IPS-NIHi11 (cell line): ENCODE measurements at places on chromosomes 5 and 9.

GRCh38 chr9:18358325-18358724, 115.6 kb upstream of the ADAMTSL1 start:
- no peak for DNase-seq

DNA sequence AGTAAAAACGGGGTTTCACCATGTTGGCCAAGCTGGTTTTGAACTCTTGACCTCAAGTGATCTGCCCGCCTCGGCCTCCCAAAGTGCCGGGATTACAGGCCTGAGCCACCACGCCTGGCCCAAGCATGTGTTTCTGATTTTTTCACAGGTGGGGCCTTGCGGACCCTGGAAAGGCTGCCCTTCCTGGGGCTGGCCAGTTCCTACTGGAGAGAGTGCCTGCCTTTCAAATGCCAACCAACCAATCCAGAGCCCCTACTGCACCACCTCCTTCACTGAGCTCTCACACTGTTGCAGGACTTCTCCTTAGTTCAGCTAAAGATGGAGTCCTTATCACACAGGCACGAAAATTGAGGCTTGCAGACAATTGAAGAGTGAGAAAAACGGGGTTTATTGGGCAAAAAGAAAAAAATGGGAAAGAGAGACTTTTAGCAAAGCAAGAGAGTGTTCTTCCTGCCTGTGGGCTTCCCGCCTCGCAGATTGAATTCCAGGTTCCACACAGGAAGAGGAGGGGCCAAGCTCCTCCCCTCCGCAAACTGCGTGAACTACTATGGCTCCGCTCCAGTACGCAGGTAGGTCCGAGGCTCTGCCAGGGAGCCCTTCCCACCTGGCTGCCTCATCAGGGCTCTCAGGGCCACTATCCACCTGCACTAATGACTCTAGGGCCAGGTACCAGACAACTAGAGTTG, 8.3 kb upstream of the CMBL start:
- peak; percentile 26 for DNase-seq

DNA sequence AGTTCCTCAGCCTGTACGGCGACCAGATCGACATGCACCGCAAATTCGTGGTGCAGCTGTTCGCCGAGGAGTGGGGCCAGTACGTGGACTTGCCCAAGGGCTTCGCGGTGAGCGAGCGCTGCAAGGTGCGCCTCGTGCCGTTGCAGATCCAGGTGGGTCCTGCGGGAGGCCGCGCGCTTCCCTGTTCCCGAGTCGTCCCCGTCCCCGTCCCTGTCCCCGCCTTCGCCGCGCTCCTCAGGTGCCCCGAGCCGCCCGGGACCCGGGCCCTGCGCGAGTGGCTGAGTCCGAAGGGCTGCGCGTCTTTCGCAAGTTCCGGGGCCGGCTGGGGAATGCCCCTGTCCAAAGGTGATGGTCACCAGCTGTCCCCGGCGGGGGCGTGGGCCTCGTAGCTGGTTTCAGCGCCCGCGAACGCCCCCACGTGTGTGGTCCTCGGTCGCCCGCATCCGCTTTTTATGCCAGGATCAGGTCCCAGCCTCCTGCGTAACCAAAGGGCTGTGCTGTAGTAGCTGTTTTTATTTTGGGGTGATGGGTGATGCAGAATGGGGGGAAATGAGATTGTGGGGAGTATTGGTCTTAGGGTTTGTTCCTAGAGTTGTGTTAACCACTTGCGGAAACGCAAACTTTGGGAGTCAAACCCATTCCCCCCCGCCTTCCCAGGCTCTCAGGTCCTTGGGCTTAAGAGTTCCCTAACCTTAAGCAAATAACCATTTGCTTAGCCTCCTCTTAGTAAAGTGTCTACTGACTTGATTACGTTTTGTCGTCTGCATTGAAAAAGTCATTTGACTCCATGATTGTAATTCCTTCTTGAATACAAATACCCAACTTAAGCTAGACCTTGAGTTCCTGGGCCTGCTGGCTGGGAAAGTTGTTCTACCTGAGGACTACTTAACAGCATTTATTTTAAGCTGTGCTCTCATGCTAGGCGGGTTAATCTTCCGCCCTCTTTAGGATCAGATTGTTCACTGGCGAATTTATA, 663 bp downstream of the ISOC1 start:
- peak; percentile 35 for DNase-seq

- no peak for DNase-seq
Observed at GRCh38 chr5:148401604-148402003, 17.8 kb downstream of the FBXO38 start.

GRCh38 chr9:33737811-33738606, 57.4 kb upstream of the PRSS3 start:
- peak; percentile 73 for DNase-seq

DNA sequence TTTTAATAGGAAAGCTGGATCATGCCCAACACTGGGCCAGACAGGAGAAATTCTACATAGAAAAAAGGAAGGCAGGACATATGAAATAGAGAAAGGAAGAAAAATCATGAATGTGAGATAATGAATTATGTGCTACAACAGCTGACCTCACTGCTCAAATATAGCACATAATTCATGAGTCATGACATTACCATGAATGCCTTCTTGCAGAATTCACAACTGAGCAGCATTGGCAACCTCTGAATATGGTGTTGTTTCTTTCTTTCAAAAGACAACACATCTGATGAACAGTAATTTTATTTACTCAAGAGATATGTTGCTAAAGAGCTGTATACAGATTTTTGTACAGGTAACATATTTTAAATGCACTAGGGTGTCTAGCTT, 34.4 kb downstream of the APBA1 start:
- DNase-seq = no peak

DNA sequence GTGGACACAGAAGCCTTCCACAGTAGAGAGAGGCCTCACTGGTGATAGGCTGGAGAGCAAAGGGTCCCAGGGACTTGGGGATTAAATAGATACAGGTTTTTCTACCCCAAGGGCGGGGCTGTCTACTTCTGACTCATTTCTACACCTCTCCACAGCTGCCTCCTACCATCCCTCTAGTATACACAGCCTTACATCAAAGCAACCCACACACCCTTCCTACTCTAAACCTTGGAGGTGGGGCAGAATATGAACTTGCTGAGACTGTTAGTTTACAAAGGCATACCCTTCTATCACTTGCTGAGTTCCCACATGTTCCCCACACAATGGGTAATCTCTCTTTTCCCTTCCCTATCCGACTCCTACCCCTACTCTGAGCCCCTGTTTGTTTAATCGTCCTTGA, 19.9 kb upstream of the PCA3 start:
- no peak for DNase-seq

GRCh38 chr9:134545543-134546245, 95.9 kb upstream of the COL5A1 start:
- no peak for DNase-seq

DNA sequence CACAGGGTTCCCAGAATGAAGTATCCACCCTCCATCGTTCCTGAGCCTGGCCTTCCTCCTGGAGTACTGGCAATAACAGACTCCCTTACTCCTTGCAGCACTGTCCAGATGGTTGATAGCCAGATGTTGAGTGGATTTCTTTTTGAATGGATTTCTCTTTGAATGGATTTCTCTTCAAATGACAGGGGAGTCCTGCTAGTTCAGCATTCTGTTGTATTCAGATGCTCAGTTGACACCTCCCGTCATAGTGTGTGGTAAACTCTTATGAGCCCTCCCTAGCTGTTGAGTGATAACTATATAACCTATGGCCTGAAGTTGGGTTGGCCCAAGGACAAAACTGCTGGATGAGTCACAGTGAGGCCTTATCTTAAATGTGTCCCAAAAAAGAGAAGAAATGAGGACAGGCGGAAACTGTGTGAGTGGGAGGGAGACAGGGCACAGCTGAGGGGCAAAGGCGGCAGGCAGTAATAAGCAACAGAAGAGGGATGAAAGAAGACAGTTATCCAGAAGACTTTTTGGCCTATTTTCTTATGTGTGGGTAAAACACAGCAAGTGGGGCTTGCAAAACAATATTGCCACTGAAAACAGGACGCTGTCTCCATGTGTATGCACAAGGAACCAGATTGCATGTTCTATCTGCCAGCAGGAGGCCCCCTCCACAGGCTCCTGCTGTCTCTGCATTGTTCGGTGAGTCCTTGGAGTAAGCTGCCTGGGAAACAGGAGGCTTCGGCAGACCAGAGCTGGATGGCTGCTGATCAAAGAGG, 209.5 kb upstream of the S1PR3 start:
- DNase-seq = peak; percentile 55

DNA sequence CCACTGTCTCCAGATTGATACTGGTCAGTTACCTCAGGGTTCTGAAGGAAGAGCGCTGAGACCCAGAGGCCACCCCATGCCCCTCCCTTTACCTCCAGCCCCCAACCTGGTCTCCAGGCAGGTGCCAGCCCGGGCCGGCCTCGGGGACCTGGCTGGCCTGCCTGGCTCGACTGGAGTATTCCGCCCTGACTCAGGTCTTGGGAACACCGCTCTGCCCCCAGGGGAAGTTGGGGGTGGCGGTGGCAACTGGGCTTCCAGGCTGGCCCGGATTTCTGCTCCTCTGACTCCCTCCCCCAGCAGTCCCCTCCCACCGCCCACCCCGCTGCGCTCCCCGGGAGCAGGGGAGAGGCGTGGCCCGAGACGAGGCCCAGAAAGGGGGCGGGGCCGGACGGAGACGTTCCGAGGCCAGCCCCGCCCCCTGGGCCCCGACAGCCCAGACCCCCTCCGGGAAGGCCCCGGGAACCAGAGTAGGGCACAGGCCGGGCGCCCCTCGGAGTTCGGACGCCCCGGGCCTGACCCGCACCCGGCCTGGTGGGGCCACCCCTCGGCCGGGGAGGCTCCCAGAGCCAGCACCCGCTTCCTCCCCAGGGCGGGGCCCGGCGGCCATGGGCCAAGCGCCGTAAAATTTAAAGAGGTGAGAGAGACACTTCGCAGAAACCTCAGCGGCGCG, 82.5 kb upstream of the ZBTB43 start:
- DNase-seq = peak; percentile 83

DNA sequence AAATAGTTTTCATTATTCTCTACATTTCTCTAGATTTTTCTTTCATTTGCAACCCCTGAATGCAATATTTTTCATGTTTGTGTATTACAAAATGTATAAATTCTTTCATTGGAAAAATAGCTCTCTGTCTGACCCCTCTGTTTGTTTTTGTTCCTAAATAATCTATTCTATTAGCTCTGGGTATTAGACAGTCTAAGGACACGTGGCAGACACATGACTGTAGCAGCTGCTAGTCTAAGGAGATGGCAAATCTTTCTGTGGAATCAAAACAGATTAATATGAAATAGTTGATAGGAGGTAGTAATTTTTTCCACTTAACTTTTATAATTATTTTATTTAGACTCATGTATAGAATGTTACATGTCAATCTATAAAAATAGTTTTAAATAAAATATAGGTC, 21.4 kb upstream of the SPATA9 start:
- DNase-seq = no peak

GRCh38 chr5:145903867-145904266, 31.1 kb upstream of the GRXCR2 start:
- no peak for DNase-seq

- DNase-seq = no peak
Observed at GRCh38 chr5:7794311-7794710, 56.6 kb downstream of the CFAP90 start.

- peak; percentile 93 for DNase-seq
Observed at GRCh38 chr9:121267689-121268597, at the start of gene GSN. GSN (plus strand) TSS chr9:121268162; CDS start chr9:121301972, 33,810 bp downstream.

GRCh38 chr9:91422758-91423711, 597 bp downstream of the NFIL3 start:
- peak; percentile 61 for DNase-seq
